ENCODE measurements at places on chromosomes 12 and 14. TPM values are rescaled to one million over a fixed set of nuclear protein-coding genes. Genes with fewer than 3 reads are reported as not detected.

DNA sequence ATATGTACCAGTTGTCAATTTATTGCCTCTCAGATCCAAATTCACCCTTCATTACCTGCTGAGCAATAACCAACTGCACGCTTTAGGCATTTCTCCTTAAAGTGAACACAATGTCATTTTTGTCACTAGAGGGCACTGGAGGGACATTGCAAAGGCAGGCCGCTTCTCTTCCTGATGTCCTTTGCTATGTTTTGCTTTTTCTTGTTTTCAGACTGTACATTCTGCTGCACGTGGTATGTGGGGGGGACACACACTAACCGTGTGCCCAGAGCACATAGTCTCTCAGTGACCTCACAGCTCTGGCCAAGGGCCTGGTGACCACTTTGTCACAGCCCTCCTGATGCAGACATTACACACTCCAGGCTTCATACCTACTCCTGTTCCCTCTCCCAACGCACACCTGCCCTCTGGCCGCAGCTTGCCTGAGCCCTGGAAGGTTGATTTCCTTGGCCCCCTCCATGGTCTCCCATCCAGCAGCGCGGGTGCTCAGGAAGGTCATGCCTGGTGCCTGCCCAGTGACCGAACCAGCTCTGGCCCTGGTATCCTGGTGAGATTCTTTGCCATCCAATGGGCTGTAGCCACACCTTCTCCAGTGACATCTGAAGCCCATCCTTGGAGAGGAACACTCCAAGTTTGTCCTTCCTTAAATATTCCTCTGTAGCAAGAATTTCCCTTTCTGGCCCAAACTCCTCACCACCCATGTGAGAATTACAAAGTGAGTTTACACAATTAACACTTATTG, 39.9 kb downstream of the MYO1H start:
- peak; percentile 42 for DNase-seq

- no peak for DNase-seq
Measured at GRCh38 chr12:32296567-32296966, 102.8 kb upstream of the FGD4 start.

- DNase-seq: no peak
Measured at GRCh38 chr12:29537298-29537697, 39.8 kb upstream of the OVCH1 start.

PMEL gene
- 0.16 TPM for total RNA-seq

OR4K14 gene
- not detected for total RNA-seq
